NCI-H510A treated with DMSO at 0.1 percent for 48 hours (cell line): ENCODE measurements at places on chromosomes 1 and 21.

- no peak for DNase-seq
These were observed 12.1 kb upstream of the SLC45A3 start for GRCh38 chr1:205692423-205692822.

- DNase-seq: peak; percentile 44
These were observed 11.3 kb upstream of the MFSD2A start for GRCh38 chr1:39943471-39944290.

GRCh38 chr21:32782698-32783097 is 11.1 kb upstream of the PAXBP1 start:
- DNase-seq: no peak

- DNase-seq: no peak
These were observed 23.5 kb upstream of the RNU1-4 start for GRCh38 chr1:16716691-16717335.

- DNase-seq: no peak
These were observed 127.3 kb downstream of the CAMTA1 start for GRCh38 chr1:6912518-6912917.

GRCh38 chr21:15560383-15561056 is 169.3 kb upstream of the USP25 start:
- DNase-seq: no peak

GRCh38 chr1:167409183-167409582 is 109.1 kb downstream of the CD247 start:
- DNase-seq: no peak

DNA sequence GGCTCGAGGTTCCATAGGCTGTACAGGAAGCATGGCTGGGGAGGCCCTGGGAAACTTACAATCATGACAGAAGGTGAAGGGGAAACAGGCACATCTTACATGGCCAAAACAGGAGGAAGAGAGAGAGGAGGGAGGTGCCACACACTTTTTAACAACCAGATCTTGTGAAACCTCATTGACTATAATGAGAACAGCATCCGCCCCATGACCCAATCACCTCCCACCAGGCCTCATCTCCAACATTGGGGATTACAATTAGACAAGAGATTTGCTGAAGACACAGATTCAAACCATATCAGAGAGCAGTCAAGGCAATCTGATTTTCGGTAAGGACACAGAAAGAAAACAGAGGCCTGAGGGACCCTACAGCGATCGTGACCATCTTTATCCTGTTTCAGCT is 41.7 kb downstream of the TNFRSF9 start:
- no peak for DNase-seq

GRCh38 chr21:29888437-29888836 is 51.4 kb downstream of the GRIK1 start:
- no peak for DNase-seq

- DNase-seq: no peak
These were observed 505 bp upstream of the GNPAT start for GRCh38 chr1:231240531-231240882.

DNA sequence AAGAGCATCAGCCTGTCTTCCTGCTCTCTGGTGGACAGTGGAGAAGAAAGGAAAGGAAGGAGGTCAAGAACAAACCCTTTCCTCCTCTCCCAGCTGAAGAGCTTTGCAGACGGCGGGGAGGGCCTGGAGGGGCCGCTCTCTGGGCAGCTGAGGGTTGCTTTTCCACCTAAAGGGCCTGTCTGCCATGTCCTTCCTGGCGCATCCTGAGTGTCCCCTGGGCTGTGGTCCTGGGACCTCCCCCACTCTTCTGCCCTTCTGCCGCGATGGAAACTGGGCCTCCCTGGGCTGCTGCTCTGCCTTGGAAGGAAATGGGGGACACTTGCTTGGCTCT is 107.0 kb downstream of the ETS2 start:
- DNase-seq: no peak

DNA sequence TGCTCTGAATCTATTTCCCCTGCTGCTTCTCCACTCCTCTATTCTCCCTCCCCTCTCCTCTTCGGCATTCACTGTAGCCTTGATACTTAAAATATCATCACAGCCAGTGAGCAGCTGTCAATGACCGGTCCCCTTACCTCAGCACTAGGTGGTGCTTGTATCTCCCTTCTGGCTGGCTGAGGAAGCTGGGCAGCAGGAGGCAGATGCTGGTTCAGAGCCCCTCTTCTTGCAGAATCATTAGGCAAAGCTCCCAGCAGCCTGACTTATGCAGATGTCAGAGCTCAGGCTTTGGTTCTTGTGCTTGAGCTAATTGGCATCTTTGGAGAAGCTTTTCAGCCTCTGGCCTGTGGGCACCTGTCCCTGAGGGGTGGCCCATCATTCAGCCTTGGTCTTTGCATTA is 31.9 kb upstream of the KCNA2 start:
- DNase-seq: no peak

DNA sequence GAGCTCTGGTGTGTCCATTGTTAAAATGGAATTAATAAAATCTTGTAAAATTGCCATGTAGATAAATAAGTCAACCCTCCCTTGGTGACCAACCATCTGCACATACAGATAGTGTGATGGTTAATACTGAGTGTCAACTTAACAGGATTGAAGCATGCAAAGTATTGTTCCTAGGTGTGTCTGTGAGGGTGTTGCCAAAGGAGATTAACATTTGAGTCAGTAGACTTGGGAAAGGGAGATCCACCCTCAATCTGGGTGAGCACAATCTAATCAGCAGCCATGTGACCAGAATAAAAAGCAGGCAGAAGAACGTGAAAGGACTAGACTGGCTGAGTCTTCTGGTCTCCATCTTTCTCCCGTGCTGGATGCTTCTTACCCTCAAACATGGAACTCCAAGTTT is 174.8 kb downstream of the LTN1 start:
- no peak for DNase-seq

GRCh38 chr1:6108937-6109614 is 63.4 kb downstream of the KCNAB2 start:
- peak; percentile 81 for DNase-seq

- DNase-seq: no peak
These were observed 57.2 kb upstream of the LRRN2 start for GRCh38 chr1:204742676-204743251.

DNA sequence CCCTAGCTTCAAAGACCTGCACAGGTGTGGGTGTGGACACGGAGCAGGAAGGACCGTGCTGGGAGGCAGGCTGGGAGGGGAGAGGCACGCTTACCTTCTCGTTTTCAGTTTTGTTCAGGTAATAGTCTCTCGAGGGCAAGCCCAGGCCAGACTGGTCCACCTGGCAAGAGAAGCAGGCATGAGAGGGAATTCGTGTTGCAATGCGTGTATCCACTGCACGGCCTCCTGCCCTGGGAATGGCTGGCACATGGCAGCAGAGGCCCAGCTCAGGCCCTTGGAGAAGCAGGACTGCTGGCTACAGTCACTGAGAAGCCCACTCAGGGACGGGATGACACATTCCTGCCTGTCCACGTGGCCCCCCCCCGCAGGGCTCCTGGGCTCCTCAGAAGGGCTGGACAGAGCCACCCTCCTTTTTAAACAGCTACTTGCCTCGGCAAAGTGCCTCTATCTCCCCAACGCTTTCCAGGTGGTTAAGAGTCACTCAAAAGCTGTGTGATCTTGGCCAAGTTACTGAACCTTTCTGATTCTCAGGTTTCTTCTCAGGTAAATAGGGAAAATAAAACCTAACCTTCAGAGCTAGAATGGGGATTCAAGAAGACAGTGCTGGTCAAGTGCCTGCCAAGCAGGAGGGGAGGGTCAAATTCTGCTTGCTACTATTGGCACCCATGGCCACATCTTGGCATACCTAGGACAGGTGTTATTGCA is 32.7 kb downstream of the ECE1 start:
- no peak for DNase-seq

DNA sequence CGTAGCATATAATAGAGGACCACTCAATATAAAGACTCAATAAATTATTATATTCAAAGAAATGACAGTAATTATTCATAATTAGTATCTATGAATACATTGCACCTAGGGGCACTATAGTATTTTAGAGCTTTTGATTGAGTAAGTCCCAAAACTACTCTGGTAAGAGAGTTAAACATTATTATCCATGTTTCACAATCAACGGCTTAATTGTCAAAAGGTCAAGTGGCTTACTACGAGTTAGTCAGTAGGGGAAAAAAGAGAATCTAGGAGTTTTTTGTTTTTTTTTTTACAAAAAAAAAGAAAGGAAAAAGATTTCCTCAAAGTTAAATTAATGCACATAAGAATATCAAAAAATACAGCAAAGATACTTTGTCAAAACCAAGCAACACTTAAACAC is 20.4 kb upstream of the LAMC1 start:
- DNase-seq: no peak
